ENCODE measurements at places on chromosomes 13 and 19.

DNA sequence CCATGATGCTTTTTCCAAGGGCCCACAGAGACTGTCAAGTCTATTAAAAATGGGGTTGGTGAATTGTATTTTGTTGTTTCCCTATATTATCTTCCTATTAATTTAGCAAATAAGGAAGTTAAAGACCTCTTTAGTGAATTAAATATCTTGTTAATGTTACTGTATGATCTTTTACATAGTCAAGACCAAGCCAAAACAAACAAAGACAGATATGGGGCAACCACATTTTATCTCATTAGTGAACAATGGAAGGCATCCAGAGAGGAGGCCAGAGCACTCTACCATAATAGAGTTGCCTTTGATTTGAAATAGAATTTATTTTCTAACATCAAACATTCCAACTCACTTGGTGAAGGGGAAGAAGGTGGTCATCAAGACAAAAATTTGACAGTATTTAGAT is 169.4 kb downstream of the B3GLCT start:
- DNase-seq = no peak

DNA sequence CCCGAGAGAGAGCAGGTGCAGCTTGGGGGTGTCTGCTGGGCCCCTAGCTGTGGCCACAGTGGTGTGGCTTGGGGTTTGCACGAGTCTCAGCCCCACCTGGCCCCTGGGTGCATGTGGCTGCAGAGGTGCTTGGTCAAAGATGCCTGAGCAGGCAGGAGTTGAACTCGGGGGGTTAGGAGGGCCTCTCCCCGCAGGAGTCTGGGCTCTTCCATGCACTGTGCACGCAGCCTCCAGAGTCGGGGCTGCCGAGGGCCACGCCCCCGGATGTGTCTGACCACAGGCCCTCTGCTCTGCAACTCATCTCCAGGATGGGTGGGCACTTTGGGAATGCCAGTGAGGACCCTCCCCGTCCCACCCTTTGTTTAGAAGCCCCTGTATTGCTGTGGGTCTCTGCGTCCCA is 91.5 kb upstream of the MCF2L start:
- DNase-seq = no peak

DNA sequence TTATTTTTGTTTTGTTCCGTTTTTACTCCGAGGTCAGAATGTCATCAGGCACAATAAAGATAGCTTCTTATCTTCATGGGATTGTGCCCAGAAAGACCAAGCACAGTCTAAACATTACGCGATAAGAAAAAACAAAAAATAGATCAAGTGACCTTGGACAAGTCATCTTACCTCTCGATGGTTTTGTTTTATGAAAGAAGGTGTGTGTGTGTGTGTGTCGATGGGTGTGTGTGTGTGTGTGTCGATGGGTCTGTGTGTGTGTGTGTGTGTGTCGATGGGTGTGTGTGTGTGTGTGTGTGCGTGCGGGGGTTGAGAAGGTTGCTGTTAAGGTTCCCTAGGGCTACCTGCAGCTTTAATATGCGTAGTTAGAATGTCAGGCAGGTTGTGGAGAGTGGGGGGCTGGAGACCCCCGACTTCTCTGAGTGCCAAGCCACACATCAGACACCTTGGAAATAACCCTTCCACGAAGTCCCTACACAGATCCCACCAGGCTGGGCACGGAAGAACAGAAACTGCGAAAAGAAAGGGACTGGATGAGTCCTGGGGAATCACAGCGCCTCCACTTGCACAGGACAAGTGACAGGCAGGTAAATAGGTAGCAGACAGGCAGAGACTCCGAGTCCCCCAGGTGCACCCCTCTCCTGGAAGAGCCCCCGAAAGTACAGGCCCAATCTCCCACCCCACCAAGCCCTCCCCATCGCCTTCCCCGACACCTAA is 458 bp upstream of the ATP8A2 start:
- no peak for DNase-seq

DNA sequence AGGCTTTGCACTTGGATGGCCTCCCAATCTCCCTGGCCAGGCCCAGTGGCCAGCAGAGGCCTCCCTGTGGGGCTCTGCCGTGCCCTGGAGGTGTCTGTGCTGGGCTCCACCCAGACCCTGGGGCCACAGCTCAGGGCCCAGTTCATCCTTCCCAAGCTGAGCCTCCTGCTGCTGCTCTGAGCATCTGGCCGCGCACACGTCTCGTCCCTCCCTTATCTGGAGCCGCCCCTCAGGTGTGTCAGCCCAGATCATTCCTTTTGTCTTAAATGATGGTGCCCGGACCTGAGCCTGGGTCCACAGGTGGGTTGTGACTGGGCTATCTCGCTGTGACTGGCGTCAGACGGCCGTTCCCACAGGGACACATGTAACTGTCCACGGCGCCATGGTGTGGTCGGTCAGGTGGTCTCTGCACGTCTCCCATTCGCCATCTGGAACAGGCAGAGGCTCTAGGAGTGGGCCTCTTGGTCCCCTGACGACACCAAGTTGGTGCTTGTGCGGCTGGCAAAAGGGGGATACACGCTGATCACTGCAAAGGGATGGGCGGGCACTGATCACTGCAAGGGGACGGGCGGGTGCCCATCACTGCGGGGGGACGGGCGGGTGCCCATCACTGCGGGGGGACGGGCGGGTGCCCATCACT is 14.3 kb upstream of the ZNF554 start:
- DNase-seq = no peak

DNA sequence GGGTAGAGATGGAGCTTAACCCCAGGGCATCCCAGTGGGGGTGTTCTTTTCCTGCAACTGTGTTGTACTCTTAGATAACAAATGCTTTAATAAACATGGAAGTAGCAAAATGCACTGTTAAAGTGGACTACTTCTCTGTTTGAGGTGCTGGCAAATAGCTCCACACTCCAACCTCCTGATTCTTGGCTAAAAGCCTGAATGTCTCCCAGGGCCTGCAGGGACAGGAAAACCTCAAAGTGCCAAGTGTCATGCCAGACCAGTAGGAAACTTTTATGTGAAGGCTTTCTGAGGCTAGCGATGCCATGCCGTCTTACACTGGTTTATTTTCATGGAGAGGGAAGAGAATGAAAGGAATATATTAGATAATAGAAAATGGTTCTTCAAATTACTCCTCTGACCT is 6.8 kb downstream of the FREM2 start:
- no peak for DNase-seq

DNA sequence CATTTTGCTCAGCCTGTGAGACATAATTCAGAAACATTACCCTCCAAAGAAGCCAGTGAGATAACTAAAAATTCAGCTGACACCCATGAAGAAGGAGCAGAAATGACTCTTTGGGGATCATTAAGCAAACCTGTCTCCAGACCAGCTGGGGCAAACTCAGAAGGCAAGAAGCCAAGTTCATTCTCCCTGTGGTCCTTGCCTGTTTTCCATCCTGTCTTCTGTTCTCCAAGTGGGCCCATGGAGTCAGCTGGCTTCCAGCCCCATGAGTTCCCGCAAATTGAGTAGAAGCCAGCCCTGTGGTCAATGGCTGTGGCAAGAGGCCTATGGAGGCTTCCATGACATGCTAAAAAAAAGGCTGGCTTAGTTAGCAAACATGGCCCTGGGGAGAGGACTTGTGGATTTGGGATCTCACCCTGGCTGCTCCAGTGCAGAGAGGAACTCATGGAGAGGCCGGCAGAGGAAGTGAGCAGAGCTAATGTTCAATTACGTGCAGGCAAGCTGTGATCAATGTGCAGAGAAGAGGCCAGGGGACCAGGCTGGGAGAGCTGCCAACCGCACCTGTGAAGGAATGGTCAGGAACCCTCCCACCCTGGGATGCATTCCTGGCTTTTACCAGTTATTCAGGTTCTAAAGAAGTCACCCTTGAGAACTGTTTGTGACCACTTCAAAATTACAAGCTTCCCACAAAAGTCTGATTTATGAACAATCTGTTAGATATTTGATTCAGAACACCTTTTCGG is 229.1 kb downstream of the TSHZ3 start:
- DNase-seq = no peak

- no peak for DNase-seq
These were observed 6.0 kb downstream of the KLK6 start for GRCh38 chr19:50963381-50963780.

DNA sequence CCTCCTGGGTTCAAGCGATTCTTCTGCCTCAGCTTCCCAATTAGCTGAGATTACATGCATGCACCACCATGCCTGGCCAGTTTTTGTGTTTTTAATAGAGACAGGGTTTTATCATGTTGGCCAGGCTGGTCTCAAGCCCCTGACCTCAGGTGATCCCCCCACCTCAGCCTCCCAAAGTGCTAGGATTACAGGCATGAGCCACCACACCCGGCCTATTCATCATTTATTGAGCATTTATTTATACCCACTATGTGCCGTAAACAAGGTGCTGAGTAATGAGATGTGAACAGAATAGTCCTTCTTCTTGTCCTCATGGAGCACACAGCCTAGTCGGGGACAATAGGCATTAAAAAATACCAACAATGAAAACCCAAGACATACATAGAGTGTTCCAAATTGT is 25.6 kb downstream of the ACTN4 start:
- no peak for DNase-seq

DNA sequence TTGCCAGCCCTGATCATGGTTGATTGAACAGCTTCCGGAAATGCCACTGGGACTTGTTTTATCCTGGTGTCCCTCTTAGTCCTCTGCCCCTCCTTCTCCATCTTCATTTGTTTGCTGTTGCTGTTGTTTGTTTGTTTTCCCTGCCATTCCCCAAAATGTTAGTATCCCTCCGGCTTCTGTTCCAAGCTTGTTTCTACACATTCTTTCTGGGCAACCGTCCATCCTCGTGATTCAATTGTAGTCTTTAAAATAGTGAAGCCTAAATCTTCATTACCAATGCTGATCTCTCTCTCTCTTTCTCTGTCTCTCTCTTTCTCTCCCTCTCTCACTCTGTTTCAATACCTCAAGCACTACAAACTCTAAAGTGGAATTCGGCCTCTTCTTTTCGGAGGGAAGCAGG is 649.3 kb upstream of the ARGLU1 start:
- no peak for DNase-seq

- no peak for DNase-seq
These were observed 72.4 kb downstream of the STARD13 start for GRCh38 chr13:33213024-33213768.

GRCh38 chr13:111467111-111467890 is 146.9 kb downstream of the TEX29 start:
- no peak for DNase-seq

- no peak for DNase-seq
These were observed 32.3 kb upstream of the UQCRFS1 start for GRCh38 chr19:29245215-29245614.

DNA sequence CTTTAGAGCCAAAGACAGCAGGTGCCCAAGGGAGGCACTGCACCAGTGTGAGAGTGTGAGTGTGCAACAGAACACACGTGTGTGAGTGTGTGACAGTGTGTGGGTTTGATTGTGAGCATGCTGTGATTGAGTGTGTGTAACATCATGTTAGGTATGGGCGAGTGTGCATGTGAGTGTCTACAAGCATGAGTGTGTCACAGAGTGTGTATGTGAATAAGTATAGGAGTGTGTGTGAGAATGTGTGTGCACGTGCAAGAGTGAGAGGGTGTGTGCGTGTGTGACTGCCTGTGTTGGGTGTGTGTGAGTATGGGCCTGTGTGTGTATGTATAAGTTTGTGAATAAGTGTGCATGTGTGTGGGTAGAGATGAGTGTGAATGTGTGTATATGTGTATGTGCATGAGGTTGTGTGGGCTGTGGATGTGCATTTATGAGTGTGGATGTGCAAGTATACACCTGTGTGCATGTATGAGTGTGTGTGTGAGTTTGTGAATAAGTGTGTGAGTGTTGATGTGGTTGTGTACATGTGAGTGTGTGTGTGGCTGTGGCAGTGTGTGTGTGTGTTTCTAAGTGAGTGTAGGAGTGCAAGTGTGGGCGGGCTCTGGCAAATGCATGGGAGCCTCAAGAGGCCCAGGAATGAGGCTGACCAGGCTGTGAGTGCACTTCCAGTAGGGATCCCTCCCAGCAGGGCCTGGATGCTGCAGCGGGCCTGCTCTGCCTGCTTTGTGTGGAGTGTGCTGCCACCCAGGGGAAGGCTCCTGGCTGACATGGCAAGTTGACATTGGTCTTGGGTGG is 198.4 kb downstream of the COL4A1 start:
- DNase-seq = peak; percentile 90

DNA sequence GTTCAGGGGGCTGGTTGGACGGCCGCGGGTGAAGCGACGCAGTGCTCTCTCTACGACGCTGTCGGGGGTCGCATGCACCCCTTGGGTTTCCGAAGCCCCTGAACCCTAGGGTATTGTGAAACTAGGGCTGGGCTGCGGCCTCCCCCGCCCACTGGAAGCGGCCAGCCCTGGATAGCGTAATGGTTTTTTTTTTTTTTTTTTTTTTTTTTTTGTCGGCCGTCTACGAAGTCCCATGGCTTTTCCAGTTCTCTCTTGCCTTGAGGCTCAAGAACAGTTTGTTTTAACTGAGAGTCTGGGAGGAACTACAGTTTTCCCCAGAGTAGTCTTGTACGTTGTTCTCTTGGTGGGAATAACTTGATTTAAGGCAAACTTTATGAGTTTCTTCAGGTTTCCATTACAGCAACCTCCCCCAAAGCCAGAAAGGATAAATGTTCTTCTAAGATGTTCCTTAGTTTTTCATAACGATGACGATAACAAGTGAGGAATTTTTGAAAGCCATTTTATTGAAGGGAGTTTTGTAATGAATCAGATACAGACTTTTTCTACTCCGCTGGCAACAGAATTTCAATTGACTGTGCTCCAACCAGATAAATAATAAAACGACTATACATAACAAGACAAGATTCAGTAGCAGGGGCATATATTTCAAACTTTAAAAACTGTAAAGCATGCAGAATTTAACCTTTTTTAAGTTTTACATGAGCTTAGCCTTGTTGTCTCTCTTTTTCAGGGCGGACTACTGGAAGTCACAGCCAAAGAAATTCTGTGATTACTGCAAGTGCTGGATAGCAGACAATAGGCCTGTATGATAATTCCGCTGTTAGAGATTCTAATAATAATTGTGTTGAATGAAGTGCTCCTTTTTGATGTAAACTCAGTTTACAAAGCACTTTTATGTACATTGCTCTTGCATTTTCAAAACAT is 867 bp downstream of the WBP4 start:
- no peak for DNase-seq

- DNase-seq = no peak
These were observed 88.8 kb downstream of the GNG7 start for GRCh38 chr19:2613507-2614295.

- no peak for DNase-seq
These were observed 8.0 kb downstream of the NANOS3 start for GRCh38 chr19:13884726-13885591.

DNA sequence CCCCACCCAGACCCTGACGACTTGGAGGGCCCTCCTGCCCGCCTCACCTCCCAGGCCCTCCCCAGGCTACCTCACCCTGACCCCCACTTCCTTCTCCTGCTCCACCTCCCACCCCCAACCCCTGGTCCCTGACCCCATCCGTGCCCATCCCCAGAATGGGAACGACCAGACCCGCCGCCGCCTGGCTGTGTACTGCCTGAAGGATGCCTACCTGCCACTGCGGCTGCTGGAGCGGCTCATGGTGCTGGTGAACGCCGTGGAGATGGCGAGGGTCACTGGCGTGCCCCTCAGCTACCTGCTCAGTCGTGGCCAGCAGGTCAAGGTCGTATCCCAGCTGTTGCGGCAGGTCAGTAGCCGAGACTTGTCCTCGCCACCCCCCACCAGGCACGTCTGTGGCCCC is 11.9 kb upstream of the SPIB start:
- DNase-seq = no peak

GRCh38 chr19:55253842-55254624 is 4.8 kb downstream of the PPP6R1 start:
- DNase-seq = no peak
